ENCODE measurements at places on chromosomes 6 and 20. TPM values are rescaled to one million over a fixed set of nuclear protein-coding genes. Genes with fewer than 3 reads are reported as not detected.

DNA sequence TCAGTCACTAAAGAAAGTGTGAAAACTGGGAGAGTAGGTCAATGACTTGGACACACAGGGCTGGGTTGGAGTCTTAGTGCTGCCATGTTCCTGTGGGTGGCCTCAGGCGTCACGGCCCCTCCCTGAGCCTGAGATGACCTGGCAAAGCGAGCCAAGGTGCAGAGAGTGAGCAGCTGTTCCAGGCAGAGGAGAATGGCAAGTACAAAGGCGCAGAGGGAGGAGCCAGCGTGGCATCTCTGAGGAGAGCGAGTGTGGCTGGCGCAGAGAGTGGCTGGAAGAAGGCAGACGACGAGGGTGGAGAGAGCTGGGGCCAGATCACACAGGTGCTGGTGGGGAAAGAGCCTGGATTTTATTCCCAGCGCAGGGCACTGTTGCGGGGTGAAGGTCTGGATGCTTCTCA is 20.6 kb upstream of the CHMP4B start:
- DNase-seq, result no peak

GRCh38 chr6:143603455-143603854 is 74.3 kb upstream of the PHACTR2 start:
- DNase-seq, result no peak

- no peak for DNase-seq
Observed at GRCh38 chr6:38021571-38021970, 202.0 kb downstream of the ZFAND3 start.

DNA sequence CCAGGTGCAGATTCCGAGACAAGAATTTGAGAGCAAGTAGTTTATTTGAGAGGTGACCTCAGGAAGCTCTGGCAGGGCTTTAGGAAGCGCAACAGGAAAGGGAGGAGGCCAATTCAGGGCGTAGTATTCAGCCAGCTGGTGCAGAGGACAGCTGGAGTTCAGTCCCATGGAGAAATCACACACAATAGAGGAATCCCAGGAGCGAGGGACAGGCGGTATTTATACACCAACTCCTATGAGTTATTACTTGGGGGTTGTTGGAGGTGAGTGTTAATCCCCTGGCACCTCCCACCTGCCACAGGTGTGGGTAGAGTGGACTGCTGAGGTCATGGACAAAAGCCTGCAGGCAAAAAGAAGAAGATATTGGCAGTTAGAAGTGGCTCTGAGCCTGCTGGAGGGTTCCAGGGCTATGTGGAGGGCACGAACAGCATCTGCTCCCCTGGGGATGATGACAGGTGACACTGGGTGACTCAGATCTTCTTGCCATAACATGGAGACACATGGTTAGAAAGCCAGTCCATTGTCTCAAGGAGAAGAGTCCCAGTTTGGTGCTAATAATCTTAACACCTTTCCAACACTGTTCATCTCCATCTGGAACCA is 13.9 kb upstream of the SULF2 start:
- no peak for DNase-seq

GRCh38 chr6:70215460-70216108 is 87.3 kb downstream of the COL9A1 start:
- DNase-seq, result no peak

DNA sequence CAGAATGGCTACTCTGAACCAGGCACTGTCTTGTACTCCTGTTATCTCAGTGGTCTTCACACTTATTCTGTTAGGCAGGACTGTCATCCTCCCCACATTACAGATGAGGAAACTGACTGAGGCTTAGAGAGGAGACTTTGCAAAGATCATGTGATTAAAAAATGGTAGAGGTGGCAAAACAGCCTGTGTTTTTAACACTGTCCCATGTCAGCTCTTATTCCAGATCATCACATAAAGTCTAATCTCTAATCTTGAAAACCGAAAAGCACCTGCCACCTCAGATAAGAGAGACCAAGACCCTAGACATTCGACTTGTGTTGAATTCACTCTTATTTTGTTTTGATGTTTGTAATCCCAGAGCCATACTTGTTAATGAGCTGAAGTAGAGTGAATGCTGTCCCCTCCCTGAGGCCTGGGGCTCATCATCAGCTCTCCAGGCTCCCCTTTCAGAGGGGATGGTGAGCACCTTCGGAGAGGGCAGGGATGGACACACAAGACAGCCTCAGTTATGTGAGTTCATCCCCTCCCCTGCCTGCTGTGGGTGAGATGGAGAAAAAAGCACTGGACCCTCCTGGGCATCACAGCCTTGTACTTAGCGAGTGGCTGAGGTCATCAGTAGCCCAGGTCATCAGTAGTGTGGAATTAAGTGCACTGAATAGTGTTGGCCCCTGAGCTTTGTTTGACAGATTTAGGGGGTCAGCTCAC is 30.6 kb downstream of the MTHFD1L start:
- no peak for DNase-seq

Gene SIRPG
- total RNA-seq, result 2.4 TPM

DNA sequence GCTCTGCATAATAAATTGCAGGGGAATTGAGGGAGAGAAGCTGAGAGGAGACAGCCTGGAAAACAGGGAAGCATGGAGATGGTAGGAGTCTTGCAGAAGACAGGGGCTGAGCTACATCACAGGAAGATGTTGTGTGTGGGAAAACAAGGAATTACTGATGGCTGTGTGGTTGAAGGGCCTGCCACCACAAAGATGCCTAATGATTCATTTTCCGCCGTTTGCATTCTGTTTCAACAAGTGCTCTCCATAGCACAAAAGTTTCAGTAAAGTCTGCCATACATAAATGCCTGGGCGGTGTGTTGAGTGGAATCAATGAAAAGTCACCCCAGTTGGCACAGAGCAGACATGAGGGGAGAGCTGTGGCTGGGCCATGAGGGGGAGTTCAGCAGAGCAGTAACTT is 5.6 kb upstream of the KLHL31 start:
- DNase-seq, result no peak

GRCh38 chr6:19231878-19232561 is 605.1 kb upstream of the ID4 start:
- no peak for DNase-seq

GRCh38 chr6:161135695-161136591 is 137.9 kb downstream of the AGPAT4 start:
- DNase-seq, result no peak

DNA sequence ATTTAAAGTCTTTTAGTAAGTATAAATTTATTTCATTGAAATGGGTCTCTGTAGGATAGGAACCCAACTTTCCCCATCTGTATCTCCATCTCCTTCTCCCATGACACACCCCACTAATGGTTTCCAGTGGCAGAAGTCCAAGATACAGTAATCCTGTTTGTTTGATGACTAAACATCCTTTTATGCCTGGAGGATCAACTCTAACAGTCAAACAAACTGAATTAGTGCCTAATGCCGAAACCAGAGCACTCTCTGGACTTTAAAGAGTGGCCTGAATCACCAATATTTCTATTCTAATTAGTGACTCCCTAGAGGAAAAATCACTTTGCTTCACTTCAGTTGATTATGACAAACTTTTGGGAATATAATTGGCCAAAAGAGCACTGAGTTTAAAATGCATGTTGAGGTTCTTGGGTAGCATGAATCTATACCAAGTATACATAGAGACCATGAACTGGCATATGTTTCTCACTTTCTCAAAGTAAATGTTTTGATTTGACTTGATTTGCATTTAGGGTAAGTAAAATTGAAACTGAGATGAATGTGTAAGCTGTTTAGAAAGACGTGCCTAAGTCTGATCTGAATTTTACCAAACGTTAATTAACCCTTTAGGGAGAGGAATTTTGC is 776.4 kb upstream of the NRSN1 start:
- DNase-seq, result no peak

DNA sequence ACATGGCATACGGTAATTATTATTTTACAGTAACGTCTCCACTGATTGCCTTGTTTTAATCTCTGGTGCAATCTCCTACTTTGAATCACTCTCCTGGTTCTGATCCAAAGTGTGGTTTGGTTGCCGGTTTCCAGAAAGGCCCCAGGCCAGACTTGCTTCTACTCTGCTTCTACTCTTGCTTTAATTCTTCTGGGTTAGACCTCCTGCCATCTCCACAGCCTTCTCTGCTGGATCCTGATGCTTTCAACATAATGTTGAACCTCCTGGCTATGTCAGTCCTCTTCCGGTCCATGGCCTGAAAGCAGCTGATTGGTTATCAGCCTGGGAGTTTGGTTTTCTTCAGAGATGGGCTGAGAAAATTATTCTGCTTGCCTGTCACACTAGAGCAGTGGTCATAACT is 266.5 kb upstream of the RIMS1 start:
- no peak for DNase-seq

DNA sequence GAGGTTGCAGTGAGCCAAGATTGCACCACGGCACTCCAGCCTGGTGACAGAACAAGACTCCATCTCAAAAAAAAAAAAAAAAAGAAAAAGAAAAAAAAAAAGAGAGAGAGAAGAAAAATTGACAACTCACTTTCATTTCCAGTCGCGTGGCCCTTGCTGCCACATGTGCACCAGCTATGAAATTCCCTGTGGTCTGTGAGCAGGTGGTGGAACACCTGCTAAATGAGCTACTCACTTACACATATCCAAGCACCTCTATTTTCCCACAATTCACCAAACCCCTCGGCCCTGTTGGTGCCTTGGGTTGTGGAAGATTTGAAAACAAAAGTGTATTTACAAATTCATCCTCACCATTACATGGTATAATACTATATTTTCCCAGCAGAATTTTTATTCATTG is 105.2 kb upstream of the ASF1A start:
- no peak for DNase-seq

- DNase-seq, result no peak
Observed at GRCh38 chr20:4837760-4838159, 116.1 kb downstream of the PRND start.

GRCh38 chr6:166168616-166169548 is 1.2 kb upstream of the TBXT start:
- no peak for DNase-seq

- no peak for DNase-seq
Observed at GRCh38 chr6:29917857-29918256, 24.5 kb upstream of the HLA-A start.

- DNase-seq, result no peak
Observed at GRCh38 chr6:86730216-86730615, 207.1 kb upstream of the HTR1E start.

- DNase-seq, result no peak
Observed at GRCh38 chr20:3539311-3540107, 68.7 kb downstream of the ATRN start.

- no peak for DNase-seq
Observed at GRCh38 chr6:125271486-125272159, 30.1 kb downstream of the HDDC2 start.

Gene OR2J3
- not detected for total RNA-seq

Gene SLC35F1
- not detected for total RNA-seq

DNA sequence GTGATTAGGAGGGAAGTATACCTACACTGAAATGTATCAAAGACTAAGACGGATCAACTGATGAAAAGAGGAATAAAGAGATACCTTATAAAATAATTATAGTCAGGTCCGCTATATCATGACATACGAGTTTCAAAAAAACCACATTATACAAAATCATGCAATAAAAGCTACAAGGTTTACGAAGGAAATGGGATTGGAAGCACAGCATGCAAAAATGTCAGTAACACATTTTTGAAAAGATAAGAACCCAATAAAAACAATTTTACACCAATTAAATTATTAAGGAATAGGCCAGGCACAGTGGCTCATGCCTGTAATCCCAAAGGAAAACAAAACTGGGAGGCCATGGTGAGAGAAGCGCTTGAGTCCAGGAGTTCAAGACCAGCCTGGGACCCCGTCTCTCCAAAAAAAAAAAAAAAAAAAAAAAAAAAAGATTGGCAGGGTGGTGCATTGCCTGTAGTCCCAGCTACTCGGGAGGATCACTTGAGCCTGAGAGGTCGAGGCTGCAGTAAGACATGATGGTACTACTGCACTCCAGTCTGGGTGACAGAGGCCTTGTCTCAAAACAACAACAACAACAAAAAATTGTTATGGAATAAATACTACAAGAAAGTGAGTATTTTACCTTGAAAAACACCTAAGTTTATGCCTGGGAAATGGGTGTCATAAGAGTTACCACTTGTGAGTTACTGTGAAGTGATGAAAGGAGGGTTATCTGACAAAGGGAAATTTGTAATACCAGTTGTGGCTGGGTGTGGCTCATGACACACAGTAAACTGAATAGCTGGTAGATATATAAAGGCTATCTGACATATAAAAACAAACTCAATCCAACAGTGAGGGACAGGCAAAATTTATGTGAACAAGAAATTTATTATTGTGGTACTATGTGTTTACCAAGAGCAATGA is 45.2 kb downstream of the RANBP9 start:
- DNase-seq, result no peak

- no peak for DNase-seq
Observed at GRCh38 chr6:150334790-150335783, 33.7 kb upstream of the IYD start.

- DNase-seq, result no peak
Observed at GRCh38 chr6:44342489-44342888, at the start of gene SPATS1. TSS of gene SPATS1 (plus strand) at chr6:44342650. CDS start at chr6:44343096, 446 bp downstream.

Gene LY6G5C
- total RNA-seq, result 5.4 TPM

DNA sequence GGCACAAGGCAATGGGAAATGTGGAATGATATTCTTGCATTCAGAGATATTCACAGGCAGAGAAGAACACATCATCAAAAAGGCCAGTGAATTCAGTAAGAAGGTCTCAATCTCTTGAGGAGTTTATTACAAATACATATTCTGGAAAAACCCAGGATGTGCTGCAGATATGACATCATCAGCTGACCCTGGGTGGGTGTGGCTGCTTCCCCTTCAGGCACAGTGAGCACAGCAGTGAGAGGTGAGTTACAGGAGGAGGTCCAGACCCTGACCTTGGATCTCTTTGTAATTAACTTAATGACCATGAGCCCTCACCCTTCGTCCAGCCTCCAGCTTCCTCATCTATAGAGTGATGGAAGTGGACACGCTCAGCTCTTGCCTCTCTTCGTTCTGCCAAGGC is 147.5 kb upstream of the SYNDIG1 start:
- DNase-seq, result no peak

Data from natural killer cell treated with Interleukin-12 subunit alpha and Interleukin-12 subunit beta and Interleukin-15 and Interleukin-18, amount 100 ng/mL, for 72 hours (primary cell).